ENCODE measurements at places on chromosomes 12 and 14. TPM values are rescaled to one million over a fixed set of nuclear protein-coding genes. Genes with fewer than 3 reads are reported as not detected.

- DNase-seq, result no peak
Measured at GRCh38 chr14:102908766-102909455, 13.6 kb upstream of the AMN start.

GRCh38 chr12:57047981-57048380 lies 1.9 kb downstream of the MYO1A start:
- no peak for DNase-seq

Gene C12orf56
- 1.1 TPM for total RNA-seq

Gene PTPN21
- total RNA-seq, result 16.1 TPM

GRCh38 chr12:71014180-71014785 lies 93.7 kb upstream of the PTPRR start:
- no peak for DNase-seq

DNA sequence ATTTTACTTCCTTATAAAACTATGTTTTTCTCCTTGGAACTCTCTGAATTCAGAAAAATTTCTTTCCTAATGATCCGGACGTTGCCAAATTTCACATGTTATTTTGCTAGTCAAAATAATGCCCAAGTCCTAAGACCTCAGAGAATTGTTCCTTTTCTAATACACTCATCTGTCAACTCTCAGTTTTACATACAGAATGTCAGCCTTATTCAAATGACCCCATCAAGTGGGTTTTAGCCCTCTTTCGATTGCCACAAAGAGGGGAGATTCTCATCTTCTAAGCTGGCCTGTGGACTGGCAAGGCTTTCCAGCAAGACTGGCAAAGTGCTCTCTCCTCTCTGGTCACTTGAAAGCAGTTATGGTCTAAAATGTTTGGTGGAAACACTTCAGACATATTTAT lies 99.3 kb upstream of the GPHB5 start:
- no peak for DNase-seq

- DNase-seq, result peak; percentile 34
Measured at GRCh38 chr12:7219599-7220243, 30.2 kb downstream of the PEX5 start.

DNA sequence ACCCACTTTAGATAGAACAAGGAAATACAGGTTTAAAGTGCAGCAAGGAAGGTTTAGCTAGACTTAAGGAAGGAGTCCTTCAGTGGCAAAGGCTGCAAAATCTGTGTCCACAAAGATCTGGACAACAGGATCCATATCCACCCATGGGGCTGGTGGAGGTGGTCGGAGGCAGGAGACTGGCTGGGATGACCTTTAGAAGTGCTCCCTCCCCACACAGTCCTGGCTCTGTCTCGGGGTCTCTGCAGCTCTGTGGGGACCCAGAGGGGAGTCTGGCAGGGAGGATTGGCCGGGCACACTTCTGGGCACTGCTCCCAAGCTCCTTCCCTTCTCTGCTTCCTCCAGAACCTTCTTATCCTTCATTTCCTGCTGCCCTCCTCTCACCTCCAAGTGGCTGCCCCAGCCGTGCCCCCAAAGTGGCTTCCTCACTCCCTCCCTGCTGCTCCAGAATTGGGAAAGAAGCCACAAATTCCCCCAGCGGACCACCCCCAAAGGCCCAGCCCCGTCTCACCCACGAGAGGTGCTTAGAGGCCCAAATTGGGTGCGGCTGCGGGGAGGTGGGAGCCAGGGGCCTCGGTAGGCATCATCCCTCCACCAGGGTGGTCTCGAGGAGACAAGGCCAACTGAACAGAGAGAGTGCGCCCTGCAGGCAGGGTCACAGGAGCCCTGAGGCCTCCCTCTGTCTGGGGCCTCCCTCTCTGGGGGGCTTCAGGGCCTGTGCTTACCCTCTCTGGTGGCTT lies 21.9 kb upstream of the PGF start:
- DNase-seq, result no peak

- DNase-seq, result no peak
Measured at GRCh38 chr14:100857233-100857922, 31.5 kb downstream of the MEG3 start.

GRCh38 chr12:110677982-110678381 lies 10.9 kb downstream of the HVCN1 start:
- no peak for DNase-seq

GRCh38 chr14:78131201-78131600 lies 39.0 kb upstream of the NRXN3 start:
- DNase-seq, result no peak

Gene ATN1
- 69.6 TPM for total RNA-seq

DNA sequence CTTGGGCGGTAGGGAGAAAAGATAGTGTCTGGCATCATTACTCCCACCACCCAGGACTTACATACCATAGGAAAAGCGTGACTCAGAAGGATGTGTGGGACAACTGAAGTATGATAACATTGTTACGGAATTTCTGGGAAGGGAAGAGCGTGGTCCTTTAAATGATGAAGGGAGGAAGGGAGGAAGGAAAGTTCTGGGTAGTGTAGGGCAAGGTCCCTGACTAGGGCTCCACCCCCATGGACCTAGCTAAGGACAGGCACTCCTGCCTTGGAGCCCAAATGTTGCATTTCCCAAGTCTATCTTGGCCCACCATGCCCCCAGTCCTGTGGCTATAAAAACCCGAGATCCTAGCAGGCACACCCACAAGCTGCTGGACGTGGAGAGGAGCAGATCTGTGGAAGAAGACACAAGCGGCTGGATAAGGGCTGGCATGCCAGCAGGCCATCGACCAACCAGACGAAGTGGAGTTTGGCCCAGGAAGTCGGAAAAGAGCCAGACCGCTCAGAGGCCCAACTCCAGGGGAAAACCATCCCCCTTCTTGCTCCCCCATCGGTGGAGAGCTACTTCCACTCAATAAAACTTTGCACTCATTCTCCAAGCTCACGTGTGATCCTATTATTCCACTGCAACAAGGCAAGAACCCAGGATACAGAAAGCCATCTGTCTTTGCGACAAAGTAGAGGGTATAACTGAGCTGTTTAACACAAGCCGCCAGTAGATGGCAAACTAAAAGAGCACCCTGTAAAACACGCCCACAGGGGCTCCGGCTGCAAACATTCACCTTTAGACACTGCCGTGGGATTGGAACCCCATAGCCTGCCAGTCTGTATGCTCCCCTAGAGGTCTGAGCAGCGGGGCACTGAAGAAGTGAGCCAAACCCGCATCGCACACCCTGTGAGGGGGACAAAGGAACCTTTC lies 23.0 kb upstream of the RAB21 start:
- DNase-seq, result no peak
